Stimulated activated CD4-positive, alpha-beta T cell treated with anti-CD3 and anti-CD28 coated beads, Interleukin-4, amount 100 ng/mL, for 24 hours (primary cell): ENCODE measurements at places on chromosomes 12 and 14.

GRCh38 chr12:88726806-88727720 lies 146.8 kb upstream of the KITLG start:
- no peak for DNase-seq

- DNase-seq = no peak
Observed at GRCh38 chr12:117679776-117680175, 289.0 kb downstream of the KSR2 start.

DNA sequence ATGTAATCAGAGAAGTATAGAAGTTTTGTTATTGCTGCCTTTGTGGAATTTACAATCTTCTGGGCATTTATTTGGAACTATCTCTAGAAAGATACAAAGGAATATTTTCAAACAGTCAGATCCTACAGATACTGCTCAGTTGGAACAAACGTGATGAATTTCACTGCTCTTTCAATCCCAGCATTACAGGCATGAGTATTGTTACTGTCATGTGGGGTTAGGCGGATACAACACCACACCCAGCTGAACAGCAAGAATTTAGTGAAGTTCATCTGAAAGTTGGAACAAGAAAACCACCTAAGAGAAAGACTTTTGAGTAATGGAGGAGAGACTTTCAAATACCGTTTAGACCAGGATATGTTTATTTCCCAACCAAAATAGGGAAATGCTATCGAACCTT lies 123.3 kb upstream of the PLXNC1 start:
- no peak for DNase-seq

DNA sequence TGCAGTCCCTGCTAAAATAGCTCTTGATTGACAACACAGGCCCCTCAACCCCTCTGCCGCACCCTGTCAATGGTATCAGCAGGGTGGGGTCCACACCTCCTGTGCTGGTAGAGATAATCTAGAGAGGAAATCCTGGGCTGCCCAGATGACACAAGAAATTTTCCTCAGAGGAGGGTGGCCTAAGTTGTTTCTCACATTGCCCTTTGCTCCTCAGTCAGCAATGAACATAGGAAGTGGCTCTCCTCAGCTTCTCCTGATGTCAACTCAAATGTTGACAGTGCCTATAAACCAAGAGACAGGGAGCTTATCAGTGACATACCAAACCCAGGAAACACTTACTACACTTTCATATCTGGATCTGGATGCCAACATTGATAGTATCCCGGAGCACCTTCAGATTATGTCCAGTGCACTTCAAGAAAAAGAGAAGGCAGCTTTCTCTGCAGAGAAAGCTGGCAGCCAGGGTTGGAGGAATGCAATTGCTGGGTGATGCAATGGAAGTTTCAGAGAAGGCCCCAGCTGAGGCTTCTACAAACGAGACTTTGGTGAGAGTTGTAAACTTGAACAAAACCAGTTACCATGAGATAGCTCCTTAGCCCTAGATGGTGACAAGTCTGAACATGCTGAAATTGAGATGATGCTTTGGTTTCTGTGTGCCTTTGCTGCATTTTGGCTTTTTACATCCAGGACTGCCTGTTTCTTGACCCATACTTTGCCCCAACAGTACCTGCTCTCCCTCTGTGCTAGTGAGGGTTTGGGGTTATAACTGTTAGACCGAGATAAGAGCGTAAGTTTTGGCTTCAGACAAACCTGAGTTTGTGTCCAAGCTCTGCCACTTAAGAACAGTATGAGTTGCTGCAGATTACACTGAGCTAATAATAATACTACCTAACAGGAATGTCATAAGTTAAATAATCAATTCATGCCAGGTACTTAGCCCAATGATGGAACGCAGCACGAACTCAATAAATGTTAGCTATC lies 183.5 kb downstream of the NUAK1 start:
- no peak for DNase-seq

DNA sequence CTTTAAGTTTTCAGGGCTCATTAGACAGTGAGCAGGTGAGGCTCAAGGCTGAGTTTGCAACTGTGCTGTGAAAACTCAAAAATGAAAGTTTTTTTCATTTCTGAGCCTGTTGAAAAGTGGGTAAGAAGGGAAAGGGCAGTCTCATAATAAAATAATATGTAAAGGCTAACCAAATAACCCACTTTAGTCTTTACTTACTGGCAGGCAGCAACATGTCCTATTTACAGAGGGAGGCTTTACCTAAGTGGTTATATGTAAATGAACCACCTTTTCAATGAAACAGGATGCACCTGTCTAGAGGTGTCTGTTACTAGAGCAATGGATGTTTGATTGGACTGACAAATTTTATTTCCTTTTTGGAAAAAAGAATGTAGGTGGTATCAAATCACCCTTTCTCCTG lies 158.0 kb downstream of the ETV6 start:
- DNase-seq = no peak

DNA sequence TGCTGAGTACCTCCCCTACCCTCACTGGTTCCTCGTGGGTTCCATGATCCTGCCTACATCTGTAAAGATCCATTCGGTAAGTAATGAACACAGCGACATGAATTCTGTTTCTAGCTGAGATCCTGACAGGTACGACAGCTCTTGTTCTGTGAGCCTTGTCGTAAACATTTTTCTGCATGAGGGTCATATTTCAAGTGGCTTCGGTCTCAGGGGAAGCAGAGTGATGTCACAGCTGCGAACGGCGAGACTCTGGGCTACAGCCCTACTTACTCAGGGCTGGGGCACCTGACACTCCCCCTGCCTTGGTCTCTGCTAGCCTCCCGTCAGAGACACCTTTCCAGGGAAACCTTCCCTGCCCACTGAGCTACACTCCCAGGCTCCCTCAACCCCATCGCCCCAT lies 85.8 kb downstream of the RBM19 start:
- DNase-seq = no peak

- no peak for DNase-seq
Observed at GRCh38 chr14:90140956-90141316, 79.1 kb downstream of the KCNK13 start.

- no peak for DNase-seq
Observed at GRCh38 chr12:48882315-48882687, 16.6 kb upstream of the RND1 start.

DNA sequence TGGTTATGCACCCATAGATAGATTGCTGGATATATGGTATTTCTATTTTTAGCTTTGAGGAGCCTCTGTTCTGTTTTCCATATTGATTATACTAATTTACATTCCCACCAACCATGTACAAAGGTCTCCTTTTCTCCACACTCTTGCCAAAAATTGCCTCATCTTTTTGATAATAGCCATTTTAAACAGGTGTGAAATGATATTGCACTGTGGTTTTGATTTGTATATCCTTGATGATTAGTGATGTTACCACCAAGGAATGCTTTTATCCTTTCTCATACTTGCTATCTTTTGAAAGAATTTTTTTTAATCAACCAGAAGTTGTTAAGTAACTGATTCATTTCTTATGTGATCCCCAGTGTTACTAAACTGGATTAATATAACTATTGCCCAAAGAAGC lies 60.0 kb downstream of the BBS10 start:
- DNase-seq = no peak
